ENCODE measurements at places on chromosomes 2 and 18.

- H3K36me3 ChIP-seq = peaks cover 3% of the 10 kb centered on the region
- H3K27me3 ChIP-seq = no peaks in the 10 kb centered on the region
- peaks cover 8% of the 10 kb centered on the region for H3K4me1 ChIP-seq
- DNase-seq = no peak
Observed at GRCh38 chr2:71379086-71379485, 47.5 kb downstream of the ZNF638 start.

GRCh38 chr2:42216694-42217093, 47.5 kb downstream of the EML4 start:
- H3K4me3 ChIP-seq = no peak overlapping the region
- DNase-seq = no peak
- no peak overlapping the region for H3K27ac ChIP-seq
- H3K36me3 ChIP-seq = no peaks in the 10 kb centered on the region
- H3K27me3 ChIP-seq = no peaks in the 10 kb centered on the region

DNA sequence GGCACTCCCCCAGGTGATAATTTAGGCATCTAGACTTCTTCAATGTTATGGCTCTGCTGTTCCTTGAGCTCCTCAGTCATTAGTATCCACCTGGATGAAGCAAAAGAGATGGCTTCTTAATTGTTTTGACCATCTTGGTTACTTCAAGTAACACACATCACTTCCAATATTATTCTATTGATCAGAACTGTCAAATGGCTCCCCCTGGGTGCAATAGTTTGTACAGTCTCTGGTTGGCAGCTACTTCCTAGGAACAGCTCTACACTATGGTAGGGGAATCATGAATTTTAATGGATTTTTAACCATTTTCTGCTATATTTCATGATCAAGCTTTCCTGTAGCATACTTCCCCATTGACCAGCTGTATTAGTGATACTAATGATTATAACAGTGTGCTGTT, 157.0 kb downstream of the NYAP2 start:
- no peak overlapping the region for H3K4me3 ChIP-seq
- no peaks in the 10 kb centered on the region for H3K27me3 ChIP-seq
- H3K4me1 ChIP-seq = no peaks in the 10 kb centered on the region
- no peak for DNase-seq
- H3K36me3 ChIP-seq = no peaks in the 10 kb centered on the region

DNA sequence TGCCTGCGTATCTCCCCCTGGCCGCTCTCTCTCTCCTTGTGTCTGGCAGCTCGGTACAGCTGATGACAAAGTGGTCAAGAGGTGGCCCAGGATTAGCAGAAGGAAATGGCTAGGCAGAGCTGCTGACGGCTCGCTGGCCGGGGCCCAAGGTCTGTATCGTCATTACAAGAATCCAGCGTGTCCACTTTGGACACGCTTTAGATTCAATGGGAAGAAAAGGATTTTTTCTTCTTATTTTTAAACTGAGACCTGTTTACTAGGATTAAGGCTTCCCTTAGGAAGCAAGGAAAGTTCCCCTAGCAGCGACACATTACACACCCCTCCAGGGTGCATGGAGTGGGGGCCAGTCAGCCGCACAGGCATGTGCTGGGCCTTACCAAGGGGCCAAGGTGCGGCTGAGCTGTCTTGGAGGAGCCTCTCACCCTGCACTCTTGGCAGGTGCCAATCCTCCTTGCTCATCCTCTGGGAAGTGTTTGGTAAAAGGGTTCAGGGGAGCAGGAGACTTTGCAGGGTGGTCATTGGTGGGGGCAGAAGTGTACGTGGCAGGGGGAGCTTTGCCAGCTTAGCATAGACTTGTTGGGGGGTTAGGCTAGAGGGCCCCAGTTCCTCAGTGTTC, 76.8 kb downstream of the POLR1A start:
- H3K27me3 ChIP-seq = no peaks in the 10 kb centered on the region
- peaks cover 58% of the 10 kb centered on the region for H3K36me3 ChIP-seq
- peak overlapping the region; percentile 66 for H3K27ac ChIP-seq
- peaks cover 31% of the 10 kb centered on the region for H3K4me1 ChIP-seq

DNA sequence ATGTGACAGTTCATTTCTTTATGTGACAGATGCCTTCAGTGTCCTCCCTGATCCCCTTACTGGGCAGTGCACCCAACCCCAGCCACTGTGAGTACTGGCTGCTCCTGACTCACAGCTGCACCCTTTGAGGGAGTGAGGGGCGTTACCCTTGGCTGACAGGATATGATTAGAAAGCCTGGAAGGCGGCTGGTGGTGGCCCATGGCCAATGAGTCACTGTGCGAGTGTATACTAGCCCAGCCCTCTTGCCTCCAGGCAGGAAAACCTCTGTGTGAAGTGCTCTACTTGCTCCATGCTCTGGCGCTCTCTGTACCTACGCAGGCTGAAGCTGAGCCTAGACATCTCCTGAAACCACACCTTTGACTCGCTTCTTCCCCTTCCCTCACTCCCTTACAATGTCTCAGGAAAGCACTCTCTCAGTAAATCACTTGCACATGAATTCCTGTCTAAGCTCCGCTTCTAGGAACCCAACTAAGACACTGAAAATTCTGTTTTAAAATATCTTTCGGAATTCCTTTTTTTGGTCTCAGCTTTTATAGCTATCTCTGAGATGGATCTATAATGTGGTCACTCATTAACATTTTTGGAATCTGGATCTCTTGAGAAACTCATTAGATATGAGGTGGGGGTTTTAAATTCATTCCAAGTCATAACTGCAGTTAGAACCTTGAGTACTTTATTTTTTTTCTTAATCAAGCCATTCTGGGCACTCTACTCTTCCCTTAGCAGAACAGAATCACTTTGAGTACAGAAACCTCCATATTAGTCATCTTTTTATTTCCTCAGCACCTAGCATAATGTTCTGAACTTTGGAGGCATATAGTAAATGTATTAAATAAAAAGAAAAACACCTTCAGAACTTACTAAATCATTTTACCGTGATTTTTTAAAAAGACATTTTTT, 25.3 kb upstream of the STAM2 start:
- no peaks in the 10 kb centered on the region for H3K4me1 ChIP-seq
- DNase-seq = peak; percentile 78
- H3K27me3 ChIP-seq = no peaks in the 10 kb centered on the region
- H3K4me3 ChIP-seq = no peak overlapping the region
- no peak overlapping the region for H3K27ac ChIP-seq

- H3K27me3 ChIP-seq = no peaks in the 10 kb centered on the region
- no peak for DNase-seq
- H3K27ac ChIP-seq = peak overlapping the region; percentile 22
- peaks cover 33% of the 10 kb centered on the region for H3K36me3 ChIP-seq
- no peak overlapping the region for H3K4me3 ChIP-seq
Observed at GRCh38 chr2:33317369-33318007, 159.0 kb upstream of the RASGRP3 start.

Data from heart right ventricle (tissue), 16 donors.